Renal cortex interstitium (tissue), 15 donors: ENCODE measurements at places on chromosomes 4 and X. TPM values are rescaled to one million over a fixed set of nuclear protein-coding genes. Genes with fewer than 3 reads are reported as not detected.

DNA sequence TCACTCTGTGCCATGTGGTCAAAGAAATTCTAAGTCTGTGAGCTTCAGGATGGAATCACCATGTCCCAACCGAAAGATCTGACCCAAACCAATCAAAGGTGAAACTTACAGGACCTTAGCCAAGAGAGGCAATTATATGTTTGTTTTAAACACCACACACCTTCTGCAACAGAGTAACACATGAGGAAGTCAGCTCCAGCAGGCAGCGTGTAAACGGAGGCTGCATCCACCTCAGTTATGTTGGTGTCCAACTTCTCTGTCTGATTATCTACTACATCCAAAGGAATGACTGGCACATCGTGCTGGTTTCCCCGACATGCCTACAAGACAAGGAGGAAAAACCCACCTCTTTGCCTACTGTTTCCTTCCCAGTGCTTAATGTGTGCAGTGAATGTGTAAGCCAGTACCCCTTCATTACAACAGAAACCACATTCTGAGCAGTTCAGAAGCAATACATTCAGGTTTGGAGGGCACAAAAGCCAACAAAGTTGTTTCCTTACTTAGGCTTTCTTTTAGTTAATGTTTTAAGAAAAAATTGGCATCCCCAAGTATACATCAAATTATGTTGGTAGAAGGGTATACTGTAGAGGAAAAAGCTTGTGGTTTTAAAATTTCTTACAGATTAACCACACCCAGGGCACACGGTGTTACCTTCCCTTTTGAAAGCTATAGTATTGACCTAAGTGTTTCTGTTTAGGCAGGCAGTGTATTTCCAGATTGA is 12.4 kb downstream of the CASP6 start:
- no peak for DNase-seq

The TBX22 gene
- 3.4 TPM for polyA plus RNA-seq

The FAM149A gene
- 66.7 TPM for polyA plus RNA-seq

DNA sequence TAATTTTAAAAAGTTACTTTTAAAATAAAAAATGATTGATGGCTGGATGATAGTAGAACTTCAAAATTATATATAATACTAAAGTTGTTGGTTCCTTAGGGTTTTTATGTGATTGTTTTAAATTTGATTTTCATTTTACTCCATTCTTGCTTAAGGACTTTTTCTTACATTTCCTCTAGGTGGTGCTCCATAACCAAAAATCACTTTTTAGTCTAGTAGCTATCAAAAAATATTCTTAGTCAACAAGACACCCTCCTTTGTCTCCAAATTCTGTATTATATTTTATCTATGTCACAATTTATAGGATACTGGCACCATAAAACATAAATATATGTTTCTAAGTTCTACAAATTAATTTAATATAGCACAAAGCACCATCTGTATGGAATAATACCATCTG is 67.2 kb upstream of the BRWD3 start:
- DNase-seq: no peak

DNA sequence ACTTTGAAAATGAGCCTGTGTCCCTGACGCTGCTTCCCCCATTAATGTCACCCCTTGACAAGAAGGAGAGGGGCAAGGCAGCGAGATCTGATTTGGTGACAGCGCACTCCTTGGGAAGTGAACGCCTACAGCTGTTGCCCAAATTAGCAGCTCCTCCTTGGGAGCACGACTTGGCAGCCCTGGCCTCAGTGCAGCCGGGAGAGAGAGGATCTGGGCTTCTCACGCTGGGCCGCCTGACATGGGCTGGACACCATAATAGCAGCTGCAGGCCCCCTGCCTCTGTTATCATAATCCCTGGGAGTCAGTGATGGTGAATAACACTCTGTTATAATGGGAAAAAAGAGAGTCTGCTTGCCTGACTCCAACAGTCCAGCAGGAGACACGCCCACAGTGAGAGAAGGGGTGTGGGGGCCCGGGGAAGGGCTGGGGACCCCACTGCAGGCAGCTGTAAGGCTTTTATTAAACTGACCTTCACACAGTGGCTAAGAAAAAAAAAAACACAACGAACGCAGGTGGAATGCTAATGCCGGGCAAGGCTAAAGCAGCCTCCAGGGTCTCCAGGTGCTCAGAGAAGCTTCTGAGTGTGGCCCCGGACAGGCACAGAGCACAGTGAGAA is 73.3 kb downstream of the PSAPL1 start:
- DNase-seq: no peak

DNA sequence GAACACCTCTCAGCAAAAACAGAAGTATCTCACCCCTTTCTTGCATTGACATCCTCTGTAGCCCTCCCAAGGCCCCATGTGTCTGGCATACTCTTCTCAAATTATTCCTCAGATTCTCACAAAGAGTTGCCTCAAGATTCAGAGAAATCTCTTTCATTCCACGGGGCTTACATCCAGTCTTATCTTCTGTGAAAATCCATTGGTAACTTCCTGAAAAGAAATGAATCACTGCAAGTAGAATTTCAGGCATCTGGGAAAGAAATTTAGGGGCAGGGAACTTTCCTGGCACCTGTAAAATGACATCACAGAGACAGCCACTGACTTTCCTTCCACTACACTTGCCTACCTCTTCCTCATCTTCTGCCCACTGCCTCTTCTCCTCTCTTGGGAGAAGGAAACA is 182.5 kb upstream of the ARHGEF9 start:
- no peak for DNase-seq

- DNase-seq: no peak
Observed at GRCh38 chr4:93451954-93452353, 376.6 kb upstream of the ATOH1 start.

DNA sequence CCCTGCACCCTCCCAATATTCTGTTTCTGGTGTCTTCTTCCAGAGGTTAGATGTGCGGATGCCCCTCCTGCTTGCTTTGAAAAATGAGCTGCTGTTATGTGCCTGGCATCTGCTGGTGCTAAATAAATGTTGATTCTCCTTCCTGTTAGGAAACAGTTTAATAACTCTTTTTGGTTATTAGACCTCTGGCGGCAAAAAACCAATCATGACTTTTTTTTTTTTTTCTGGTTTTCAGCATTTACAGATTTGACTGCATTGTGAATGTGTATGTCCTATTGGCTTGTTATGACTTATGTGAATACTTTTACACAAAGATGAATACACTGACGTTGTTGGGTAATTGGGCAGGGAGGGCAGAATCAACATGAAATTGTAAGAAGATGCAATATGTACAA is 13.6 kb upstream of the TMEM156 start:
- no peak for DNase-seq

DNA sequence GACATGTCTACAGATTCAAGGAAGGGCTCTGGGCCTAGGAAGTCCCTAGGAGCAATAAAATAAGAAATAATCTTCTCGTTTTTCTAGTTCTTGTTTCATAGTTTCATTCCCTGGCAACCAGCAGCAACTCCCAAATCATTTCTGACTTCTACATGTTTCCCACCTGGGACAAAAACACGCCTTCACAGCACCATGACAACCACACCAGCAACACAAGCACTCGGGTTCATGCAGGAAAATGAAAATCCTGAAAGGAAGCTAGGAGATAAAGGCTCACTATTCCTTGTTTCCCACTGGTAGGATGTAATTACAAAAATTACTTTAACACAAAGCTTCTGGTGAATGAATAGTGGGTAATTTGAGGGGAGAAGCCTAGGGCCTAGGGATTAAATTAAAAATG is 158.9 kb downstream of the ADAMTS3 start:
- no peak for DNase-seq

The NDST4 gene
- polyA plus RNA-seq: 0.96 TPM

The MAOB gene
- 60.5 TPM for polyA plus RNA-seq

GRCh38 chrX:10929747-10930146 is 181.4 kb upstream of the HCCS start:
- no peak for DNase-seq

- DNase-seq: no peak
Observed at GRCh38 chr4:23169608-23170311, 477.0 kb downstream of the GBA3 start.

The SHROOM2 gene
- polyA plus RNA-seq: 21.8 TPM

- DNase-seq: no peak
Observed at GRCh38 chrX:15674514-15674840, 9.9 kb upstream of the CLTRN start.

The STBD1 gene
- 1.0 TPM for polyA plus RNA-seq

DNA sequence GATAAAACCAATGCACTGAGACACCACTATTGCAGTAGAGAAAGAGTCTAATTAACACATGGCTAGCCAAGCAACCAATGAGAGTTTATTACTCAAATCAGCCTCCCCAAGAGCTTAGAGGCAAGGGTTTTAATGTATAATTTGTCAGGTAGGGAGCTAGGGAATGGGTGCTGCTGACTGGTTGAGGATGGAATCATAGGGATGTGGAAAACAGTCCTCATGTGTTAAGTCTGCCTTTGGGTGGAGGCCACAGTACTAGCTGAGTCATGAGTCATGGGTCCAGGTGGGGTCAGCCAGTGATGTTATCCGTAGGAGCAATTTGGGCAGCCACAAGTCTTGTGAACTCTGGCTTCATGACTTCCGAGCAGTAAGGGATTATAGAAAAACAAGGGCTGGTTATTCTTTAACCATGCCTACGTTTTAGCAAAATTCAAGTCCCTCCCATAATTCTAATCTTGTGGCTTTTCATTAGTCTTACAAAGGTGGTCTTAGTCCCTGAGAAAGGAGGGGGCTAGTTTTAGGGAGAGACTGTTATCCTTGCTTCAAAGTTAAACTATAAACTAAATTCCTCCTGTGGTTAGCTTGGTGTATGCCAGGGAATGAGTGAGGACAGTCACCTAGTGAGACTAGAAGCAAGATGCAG is 25.1 kb upstream of the PLAC8 start:
- no peak for DNase-seq

GRCh38 chr4:169399976-169400767 is 129.4 kb upstream of the SH3RF1 start:
- DNase-seq: no peak

DNA sequence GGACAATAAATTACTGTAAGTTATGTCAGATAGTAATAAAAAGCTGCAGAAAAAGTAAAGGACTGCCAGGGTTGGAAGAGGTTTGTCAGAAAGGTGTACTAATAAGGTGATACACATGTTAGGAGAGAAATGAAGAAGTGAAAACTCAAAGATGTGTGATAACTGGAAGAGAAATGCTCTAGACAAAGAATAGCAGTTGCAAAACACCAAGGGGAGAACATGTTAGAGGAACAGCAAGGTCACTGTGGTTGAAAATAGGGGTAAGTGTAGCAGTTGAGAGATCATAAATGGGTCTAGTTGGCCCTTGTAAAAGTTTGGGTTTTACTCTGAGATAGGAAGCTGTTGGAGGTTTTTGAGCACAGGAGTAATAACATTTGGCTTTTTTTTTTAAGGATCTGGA is 46.9 kb downstream of the HSPA4L start:
- DNase-seq: no peak
